ENCODE measurements at places on chromosomes 12 and 14.

- no peak for DNase-seq
These were observed 55.2 kb downstream of the FBXL14 start for GRCh38 chr12:1539135-1539534.

- DNase-seq: peak; percentile 79
These were observed 52.5 kb downstream of the C12orf75 start for GRCh38 chr12:105382771-105383622.

GRCh38 chr14:62673014-62673755 is 372.1 kb downstream of the KCNH5 start:
- DNase-seq: no peak

DNA sequence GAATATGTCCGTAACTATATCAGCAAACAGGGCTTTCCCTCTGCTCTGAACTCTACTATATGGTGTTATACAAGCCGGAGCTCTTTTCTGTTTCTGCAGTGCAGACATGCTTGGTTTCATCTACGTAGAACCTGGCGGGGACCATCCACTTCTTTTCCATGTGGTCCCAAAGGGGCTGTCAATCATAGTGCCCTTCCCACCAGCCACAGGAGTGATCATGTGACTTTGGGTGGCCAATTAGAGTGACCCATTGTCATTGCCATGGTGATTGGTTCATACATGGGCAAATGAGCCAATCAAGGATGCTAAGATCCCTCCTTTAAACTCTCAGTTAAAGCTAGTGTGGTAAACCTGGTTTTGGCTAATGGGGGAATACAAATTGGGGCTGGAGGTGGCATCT is 281.3 kb downstream of the TMEM132D start:
- DNase-seq: no peak

DNA sequence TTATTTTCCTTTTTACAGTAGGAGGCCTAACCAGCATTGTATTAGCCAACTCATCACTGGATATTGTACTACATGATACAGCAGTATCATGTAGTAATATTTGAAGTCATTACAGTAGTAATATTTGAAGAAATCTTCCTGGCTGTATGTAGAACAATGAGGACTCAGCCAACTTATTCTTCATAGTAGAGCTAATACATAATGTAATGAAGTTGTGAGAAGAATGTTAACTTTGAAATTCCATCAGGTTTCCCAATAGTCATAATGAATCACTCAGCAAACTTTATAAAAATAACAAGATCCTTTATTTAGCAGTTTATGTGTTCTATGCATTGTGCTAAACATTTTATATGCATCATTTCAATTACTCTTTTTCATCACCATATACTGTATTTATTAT is 61.8 kb downstream of the LRRK2 start:
- no peak for DNase-seq

DNA sequence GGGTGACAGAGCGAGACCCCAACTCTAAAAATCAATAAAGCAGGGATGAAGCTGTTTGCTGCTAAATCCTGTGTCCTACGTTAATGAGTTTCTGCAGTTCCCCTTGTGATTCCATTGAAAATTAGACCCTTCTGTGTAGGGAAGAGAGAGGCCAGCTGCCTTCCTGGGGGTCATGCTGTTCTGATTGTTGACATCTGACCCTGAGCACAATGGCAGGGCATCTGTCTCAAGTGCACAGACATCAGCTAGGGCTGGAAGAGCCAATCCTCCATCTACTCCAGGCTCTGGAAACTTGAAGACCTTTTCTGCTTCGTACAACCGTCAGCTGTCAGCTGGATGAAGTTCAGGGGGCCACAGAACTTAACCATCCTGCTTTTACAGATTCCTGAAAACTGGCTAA is 10.1 kb downstream of the FBXL14 start:
- DNase-seq: no peak

GRCh38 chr12:121990692-121991603 is 30.7 kb upstream of the BCL7A start:
- DNase-seq: no peak

DNA sequence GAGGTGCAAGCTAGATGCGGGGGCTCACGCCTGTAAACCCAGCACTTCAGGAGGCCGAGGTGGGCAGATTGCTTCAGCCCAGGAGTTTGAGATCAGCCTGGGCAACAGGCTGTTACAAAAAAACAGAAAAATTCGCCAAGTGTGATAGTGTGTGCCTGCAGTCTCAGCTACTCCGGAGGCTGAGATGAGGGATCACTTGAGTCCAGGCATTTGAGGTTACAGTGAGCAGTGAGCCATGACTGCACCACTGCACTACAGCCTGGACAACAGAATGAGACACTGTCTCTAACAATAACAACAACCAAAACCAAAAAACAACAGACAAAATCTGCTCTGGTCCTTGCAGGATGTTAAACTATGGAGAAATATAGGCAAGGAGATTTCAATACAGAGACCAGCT is 13.9 kb downstream of the BTBD7 start:
- no peak for DNase-seq

- no peak for DNase-seq
These were observed 177.4 kb downstream of the DICER1 start for GRCh38 chr14:94979891-94980290.

- DNase-seq: no peak
These were observed 74.8 kb downstream of the PRKAB1 start for GRCh38 chr12:119742700-119743099.

DNA sequence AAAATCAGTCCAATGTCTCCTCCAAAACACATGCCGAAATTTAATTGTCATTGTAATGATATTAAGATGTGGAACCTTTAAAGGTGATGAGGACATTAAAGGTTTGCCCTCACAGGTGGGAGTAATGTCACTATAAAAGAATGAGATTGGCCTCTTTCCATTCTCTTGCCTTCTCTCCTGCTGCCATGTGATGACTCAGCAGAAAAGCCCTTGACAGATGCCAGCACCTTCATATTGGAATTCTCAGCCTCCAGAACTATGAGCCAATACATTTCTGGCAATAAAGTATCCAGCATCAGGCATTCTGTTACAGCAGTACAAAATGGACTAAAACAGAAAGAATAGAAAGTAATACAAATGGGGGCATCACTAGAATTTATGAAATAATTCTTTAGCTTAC is 609.7 kb downstream of the SLC16A7 start:
- DNase-seq: no peak

DNA sequence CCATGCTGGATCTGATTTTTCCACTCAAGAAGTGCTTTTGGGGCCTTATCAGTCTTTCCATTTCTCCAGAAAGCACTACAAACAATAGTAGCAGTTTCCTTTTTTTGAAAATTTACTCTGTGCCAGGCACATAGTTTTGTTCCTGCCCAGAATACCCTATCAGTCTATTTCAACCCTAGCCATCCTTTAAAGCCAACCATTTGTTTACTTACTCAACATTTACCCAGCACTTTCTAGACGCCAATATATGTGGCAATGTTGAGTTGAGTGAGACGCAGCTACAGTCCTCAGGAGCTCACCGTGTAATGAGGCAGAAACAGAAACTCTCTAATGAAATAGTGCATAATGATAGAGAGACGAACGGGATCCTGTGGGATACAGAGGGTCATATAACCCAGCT is 32.9 kb upstream of the CHST11 start:
- peak; percentile 39 for DNase-seq

GRCh38 chr12:115109863-115110262 is 425.9 kb upstream of the TBX3 start:
- DNase-seq: no peak

DNA sequence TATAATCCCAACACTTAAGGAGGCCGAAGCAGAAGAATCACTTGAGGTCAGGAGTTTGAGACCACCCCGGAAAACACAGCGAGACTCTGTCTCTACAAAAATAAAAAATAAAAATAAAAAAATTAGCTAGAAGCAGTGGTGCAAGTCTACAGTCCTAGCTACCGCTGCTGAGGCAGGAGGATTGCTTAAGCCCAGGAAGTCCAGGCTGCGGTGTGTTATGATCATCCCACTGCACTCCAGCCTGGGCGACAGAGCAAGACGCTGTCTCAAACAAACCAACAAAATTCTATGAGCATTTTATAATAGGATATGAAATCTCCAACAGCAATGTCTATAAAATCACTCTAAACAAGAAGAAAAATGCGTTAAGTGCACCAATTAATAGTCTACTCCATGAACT is 75.3 kb downstream of the PPP1R12A start:
- DNase-seq: no peak

DNA sequence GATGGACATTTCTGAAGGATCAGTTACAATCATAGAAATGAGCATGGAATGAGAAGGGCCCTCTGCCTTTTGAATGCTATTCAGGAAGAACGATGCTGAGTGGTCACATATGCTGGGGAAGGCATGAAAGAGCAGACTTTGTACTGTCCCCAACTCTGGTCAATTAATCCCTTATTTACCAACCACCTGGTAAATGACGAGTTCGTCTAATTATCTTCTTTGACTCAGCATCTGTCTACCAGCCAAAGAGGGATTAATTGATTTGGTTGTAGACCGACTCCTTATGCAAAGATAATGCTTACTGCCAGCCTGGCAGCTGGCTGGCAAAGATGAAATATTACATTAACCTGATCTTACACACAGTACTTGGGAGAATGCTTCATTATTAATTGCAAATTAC is 152.2 kb downstream of the CHST11 start:
- DNase-seq: no peak

GRCh38 chr14:49977126-49977841 is 84.4 kb downstream of the ARF6 start:
- no peak for DNase-seq

- no peak for DNase-seq
These were observed 114.7 kb downstream of the NTF3 start for GRCh38 chr12:5546616-5547015.

GRCh38 chr12:22415342-22416309 is 81.1 kb upstream of the ST8SIA1 start:
- DNase-seq: peak; percentile 99

DNA sequence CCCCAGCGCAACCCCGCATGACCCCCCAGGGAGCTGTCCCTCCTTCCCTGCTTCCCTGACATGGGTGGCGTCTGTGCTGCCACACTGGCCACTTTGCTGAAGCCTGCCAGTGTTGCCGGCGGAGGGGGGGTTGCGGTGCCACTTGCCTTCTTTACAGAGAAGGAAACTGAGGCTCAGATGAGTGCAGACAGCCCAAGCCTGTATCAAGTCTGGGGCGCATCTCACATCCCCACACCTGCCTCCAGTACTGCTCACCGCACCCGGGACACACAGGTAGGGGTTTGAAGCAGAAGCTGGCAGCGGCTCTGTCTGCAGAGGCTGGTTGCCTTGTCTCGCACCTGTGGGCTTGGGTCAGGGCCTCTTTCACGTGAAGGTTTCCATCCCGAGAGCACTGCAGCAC is 104.7 kb upstream of the RTL1 start:
- no peak for DNase-seq

DNA sequence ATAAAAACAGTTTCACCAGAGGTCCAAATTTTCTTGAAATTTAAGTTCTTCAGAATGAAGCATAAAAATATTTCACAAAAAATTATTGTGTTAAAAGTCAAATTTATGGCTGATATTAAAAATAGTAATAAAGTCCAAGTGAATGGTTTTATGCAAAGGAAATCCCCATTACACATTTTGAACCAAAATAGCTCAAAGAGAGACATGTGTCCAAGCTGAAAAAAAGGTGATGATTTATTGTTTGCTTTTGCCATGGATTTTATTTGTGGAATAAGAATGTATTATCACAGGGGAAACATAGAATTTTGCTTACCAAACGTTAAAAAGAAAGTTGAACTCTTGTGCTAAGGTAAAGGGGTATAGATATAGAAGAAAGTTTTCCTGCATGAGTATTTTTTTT is 4.6 kb downstream of the FOXG1 start:
- DNase-seq: no peak

- DNase-seq: no peak
These were observed 209.7 kb downstream of the BCAT1 start for GRCh38 chr12:24739106-24739779.

GRCh38 chr12:103793512-103794045 is 47.5 kb downstream of the NT5DC3 start:
- DNase-seq: no peak

DNA sequence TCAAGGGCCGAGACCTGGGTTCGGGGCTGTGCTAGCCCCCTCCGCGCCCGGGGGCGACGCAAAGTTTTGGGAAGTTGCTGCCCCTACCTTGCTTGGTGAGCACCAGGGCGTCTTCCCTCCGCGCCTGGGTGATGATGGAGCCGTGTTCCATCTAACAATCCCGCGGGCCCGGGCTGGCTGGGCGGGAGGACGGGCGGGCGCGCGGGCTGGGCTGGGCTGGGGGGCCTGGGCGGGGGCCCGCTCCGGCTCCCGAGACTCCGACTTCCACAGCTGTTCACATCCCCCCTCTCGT is 298 bp downstream of the CTDSP2 start:
- no peak for DNase-seq

GRCh38 chr12:105384916-105385535 is 54.5 kb downstream of the C12orf75 start:
- no peak for DNase-seq

- no peak for DNase-seq
These were observed 287 bp upstream of the SLC2A13 start for GRCh38 chr12:40106202-40106533.
